Amniotic stem cell (primary cell): ENCODE measurements at places on chromosomes 1 and 21.

DNA sequence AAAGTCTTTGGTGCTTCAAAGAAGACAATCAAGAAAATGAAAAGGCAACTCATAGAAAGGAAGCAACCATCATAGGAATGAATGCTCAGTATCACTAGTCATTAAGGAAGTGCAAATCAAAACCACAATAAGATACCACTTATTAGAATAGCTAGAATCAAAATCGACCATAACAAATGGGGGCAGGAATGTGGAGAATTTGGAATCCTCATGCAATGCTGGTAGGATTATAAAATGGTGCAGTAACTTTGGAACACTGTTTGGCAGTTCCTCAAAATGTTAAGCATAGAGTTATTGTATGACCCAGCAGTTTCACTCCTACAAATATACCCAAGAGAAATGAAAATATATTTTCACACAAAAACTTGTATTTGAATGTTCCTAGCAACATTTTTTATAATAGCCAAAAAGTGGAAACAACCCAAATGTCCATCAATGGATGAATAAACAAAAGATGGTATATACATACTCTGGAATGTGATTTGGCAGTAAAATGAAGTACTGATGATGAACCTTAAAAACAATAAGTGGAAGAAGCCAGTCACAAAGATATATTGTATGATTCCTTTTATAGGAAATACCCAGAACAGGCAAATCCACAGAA is 105.6 kb downstream of the MIS18A start:
- no peak for DNase-seq

GRCh38 chr1:198523182-198523950 is 17.1 kb downstream of the ATP6V1G3 start:
- DNase-seq: no peak

DNA sequence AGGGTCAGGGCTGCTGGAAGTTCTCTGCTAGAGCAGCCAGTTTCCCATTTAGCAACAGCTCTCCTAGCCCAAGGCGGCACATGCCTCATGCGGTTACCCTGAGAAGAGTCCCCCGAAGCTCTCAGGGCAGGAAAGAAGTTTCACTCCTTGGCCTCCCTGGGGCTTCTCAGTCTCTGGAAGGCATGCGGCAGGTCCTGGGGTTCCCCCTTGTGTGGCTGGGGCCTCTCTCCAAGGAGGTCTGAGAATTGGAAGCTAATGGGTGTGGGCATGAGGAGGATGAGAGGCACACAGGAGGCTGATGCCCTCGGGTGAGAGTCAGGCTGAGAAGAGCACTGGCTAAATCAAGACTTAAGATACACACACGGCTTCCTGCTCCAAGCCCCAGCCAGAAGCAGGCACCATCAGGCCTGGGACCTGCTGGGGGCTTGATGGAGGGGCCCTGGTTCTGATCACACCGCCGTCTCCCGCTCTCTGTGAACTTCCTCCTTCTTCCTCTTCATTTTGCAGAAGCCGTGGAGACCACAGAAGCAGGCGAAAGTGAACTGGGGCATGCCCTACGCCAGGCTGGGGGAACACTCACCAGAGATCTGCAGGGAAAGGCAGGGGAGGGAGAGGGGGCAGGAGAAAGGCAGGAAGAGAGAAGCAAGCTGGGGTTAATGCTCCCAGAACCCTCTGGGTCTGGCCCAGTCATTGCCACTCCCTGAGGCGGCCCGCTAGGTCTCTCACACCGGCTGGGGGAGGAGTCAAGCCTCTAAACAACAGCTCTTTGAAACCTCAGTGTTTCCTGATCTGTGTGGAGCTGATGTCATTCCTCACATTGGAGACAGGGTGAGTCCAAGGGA is 15.1 kb downstream of the BLACAT1 start:
- DNase-seq: no peak

GRCh38 chr1:178536844-178537371 is 24.0 kb downstream of the TEX35 start:
- DNase-seq: peak; percentile 70

DNA sequence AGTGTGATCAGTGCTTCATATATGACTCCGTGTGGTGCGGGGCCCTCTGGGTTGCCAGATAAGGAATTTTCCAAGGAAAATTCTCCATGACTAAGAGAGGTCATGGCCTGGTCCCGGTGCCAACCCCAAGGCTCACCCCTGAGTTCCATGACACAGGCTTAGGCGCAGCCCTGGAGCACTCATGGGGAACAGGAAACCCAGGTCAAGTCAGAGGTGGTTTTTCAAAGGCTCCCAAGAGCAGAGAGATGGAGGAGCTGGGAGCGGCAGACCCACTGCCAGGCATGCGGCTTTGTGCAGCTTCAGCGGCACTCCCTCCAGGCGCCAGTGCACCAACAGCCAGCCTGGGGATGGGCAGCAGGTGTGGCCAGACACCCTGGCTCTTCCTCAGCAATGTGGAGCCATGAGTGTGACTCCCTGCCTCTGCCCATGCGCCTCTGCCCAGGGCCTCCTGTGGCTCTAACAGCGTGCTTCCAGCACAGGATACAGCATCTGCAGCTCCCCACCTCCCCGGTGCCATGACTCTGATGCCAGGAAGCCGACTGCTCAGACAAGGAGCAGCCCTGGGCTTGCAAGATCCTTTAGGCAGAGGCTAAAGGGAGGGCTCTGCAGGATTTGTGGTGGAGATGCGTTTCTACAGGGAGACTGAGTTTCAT is 47.3 kb downstream of the GPR161 start:
- DNase-seq: no peak

GRCh38 chr1:40210511-40211204 is 37.1 kb upstream of the TMCO2 start:
- no peak for DNase-seq

DNA sequence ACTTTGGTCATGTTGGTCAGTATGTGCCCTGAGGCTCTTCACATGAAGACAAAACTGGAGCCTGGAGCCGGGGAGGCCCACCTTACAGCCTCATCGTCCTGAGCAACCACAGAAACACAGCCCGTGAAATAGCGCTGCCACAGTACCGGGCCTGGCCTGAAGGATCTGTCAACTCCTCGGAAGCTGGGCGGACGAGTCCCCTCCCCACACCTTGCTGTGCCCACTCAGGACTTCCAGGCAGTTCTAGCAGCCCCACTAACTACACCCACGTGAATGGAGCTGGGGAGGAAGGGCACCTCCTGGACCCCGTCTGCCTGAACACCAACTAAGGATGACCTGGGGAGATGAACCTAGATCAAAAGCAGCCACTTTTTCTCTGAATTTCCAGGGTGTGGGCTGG is 24.7 kb downstream of the SDE2 start:
- DNase-seq: no peak

- DNase-seq: no peak
Measured at GRCh38 chr1:217907504-217907903, 276.4 kb downstream of the SPATA17 start.

- no peak for DNase-seq
Measured at GRCh38 chr1:236534151-236534651, 10.4 kb downstream of the LGALS8 start.

- no peak for DNase-seq
Measured at GRCh38 chr1:79777481-79778219, 771.1 kb upstream of the ADGRL4 start.

GRCh38 chr1:151513626-151514121 is 2.5 kb downstream of the CGN start:
- DNase-seq: no peak

GRCh38 chr1:178846306-178846705 is 24.6 kb downstream of the ANGPTL1 start:
- DNase-seq: no peak

- no peak for DNase-seq
Measured at GRCh38 chr1:20663365-20663764, 2.2 kb upstream of the DDOST start.

DNA sequence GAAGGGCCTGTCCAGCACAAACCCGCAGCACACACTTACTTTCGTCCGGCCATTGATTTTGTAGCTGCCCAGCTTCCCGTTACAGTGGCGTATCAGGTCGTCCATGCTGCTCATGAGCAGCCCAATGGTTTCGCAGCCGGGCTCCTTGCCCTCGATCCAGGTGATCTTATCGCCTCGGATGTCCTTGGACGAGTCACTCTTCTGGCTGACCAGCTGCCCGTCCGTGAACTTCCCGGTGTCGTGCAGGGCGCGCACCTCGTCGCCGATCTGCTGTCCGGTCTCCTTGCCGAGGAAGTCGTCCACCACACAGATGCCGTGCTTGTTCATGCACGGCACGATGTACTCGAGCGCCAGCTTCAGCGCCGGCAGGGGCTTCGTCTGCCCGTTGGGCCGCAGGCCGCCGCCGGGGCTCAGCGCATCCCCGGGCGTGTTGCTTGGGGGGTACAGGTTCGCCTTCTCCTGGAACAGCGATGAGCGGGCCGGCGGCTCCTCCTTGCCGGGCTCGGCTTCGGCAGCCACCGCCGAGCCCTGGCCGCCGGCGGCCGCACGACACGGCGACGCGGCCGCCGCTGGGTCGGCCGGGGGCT is 1.0 kb downstream of the EGLN1 start:
- DNase-seq: no peak

DNA sequence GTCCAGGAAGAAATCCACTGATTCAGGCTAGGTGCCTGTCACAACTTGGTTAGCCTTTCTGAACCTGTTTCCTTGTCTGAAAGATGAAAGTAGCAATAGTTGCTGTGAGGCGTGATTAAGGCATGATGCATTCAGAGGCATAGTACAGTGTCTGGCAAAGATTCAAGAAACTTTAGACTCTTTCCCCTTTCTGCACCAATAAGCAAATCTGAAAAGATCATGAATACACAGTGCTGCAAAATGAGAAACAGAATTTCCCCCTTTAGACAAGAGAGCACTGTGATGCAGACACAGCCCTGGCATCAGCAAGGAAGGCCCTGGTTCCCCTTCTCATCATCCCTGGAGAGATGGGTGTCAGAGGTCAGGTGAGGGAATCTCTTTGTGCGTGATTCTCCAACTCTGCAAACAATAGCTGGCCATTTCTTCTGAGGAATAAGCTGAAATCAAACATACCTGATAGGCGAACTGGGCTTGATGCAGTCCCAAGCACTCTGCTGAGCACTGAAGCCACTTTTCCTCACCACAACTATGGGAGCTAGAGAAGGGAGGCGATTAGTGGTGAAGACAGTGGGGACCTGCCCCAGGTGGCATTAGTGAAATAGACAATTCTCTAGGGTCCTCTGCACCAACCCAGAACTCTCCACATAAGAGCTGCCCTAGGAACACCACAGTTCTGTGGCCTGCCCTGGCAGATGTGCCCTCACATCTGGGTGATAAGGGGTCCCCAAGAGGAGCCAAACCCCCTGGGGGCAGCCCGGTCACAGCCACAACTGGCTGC is 41.7 kb downstream of the ITPKB start:
- peak; percentile 13 for DNase-seq

- no peak for DNase-seq
Measured at GRCh38 chr1:159748370-159748769, 32.4 kb upstream of the DUSP23 start.

DNA sequence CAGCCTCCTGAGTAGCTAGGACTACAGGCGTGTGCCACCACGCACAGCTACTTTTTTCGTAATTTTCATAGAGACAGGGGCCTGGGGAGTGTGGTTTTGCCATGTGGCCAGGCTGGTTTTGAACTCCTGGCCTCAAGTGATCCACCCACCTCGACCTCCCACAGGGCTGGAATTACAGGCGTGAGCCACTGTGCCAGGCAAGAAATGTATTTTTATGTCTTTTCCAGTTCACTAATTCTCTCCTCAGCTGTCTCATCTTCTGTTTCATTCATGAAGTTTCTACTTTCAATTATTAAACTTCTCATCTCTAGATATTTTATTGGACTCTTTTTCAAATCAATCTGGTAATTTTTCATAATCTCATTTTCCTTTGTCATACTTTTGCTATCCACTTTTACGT is 72.1 kb upstream of the DISP3 start:
- no peak for DNase-seq

- DNase-seq: no peak
Measured at GRCh38 chr21:16069178-16070112, 339.7 kb downstream of the USP25 start.

GRCh38 chr1:234886081-234886984 is 242.3 kb downstream of the TOMM20 start:
- no peak for DNase-seq

DNA sequence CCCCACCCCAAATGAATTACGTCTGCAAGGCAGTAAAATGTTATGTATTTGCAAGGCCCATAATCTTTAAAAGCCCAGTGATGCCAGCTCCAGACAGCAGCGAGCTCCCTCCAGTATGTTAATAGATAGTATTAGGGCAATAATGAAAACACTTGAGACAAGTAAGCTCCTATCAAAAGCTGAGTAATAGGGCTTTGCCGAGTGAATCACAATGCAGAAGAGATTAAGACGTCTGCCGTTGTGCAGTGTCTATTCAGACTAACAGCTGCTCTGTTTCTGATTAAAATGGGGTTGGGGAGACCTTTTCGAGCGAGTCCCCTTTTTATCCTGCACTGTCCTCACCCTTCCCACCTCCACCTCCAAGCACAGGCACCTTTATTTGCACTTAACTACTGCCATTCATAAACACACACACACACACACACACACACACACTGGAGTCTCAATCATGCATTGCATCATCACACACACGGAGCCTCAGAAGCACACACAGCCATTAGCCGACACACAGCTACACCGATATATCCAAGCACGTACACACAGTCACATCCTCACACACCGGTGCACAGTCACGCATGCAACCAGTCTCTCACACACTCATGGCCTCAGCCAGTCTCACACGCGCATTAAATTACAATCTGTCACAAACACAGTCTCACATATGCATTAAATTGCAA is 46.0 kb upstream of the FOXO6 start:
- no peak for DNase-seq

- no peak for DNase-seq
Measured at GRCh38 chr1:15004396-15004795, 149.2 kb upstream of the TMEM51 start.
